B cell (primary cell): ENCODE measurements at places on chromosomes 7 and 10.

DNA sequence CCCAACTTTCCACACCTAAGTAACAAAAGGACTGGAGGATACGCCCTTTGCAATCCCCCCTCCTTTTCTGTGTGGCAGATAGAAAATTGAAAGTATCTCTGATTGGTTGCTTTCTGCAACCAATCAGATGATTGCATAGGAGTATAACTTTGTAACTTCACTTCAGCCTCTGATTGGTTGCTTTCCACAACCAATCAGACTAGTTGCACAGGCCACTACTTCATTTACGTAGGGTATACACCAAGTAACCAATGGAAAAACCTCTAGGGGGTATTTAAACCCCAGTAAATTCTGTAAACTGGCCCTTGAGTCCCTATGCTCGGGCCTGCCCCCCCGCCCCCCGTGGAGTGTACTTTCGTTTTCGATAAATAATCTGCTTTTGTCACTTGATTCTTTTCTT, 1080.4 kb downstream of the CNTNAP2 start:
- DNase-seq: no peak

DNA sequence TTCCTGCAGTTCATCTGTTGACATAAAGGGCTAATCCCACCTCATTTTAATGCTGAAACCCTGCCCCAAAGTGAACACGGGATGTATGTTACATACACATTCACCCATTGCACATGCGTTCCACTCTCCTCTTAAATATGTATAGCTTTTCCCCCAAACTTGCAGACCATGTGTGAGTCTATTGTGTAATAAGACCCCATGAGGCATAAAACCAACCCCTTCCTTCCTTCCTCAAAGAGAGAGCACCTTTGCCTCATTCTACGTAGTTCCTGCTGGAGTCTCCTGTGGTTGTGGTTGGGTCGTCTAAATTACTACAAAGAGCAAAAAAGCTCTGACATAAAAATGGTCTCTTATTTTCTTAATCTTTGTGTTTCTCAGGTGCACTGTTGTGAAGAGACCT, 345.7 kb upstream of the KLF6 start:
- DNase-seq: peak; percentile 77

DNA sequence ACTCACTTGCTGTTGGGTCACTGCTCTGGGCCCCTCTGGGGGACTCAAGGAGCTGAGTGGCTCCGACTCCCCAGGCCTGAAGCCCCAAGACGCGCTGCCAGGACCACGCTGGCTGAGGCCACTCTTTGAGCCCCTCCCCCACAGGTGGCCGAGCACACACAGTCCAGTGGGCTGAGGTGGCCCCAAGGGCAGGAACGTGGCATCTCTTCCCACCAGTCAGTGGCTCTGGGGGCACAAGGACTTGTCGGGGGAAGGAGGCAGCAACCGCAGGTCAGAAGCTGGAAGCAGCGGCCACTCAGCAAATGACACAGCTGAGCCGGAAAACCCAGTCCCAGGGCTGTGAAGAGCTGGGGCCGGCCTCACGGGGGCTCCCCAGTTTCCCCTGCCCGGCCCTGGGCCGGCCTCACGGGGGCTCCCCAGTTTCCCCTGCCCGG, 24.1 kb downstream of the GRIFIN start:
- DNase-seq: peak; percentile 49

DNA sequence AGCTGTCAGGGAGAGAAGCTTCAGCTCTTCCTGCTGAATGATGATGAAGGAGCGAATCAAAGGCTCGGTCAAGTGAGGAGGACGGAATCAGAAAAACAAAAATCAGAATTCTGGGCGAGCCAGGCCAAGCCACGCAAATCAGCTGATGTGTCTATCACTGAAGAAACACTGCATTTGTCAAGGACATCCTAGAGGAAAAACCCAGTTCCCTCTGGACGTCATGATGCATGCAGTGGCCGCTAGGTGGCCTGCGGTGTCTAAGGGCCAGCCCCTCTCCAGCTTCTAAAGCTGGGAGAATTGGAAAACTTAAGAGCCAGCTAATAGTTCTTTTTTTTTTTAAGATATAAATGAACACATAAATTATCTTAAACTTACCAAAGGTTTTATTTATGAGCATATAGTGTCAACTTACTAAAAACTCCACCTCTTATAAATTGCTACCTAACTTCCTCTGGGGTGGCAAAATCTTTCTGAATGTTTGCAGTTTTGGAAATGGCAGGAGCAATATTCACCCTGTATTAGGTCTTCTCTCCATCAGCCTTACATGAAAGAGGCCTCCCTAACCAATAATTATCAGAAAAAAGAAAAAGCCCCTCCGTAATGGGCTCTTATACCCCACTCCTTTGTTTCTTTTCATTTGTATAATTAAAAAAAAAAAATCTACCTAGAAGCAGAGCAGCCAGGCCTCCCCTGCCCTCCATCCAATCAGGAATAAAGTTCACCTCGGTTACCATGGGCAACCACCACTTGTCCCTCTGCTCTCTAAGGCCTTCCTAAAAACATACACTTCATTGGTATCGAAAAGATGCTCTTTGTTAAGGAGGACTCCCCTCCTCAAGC, 186.8 kb downstream of the USP6NL start:
- peak; percentile 28 for DNase-seq

GRCh38 chr10:27192284-27192683, 37.1 kb downstream of the MASTL start:
- no peak for DNase-seq

- DNase-seq: no peak
These were observed 465.1 kb upstream of the ADARB2 start for GRCh38 chr10:2202401-2202800.

GRCh38 chr7:97007583-97007861, 2.2 kb downstream of the DLX6 start:
- DNase-seq: no peak

DNA sequence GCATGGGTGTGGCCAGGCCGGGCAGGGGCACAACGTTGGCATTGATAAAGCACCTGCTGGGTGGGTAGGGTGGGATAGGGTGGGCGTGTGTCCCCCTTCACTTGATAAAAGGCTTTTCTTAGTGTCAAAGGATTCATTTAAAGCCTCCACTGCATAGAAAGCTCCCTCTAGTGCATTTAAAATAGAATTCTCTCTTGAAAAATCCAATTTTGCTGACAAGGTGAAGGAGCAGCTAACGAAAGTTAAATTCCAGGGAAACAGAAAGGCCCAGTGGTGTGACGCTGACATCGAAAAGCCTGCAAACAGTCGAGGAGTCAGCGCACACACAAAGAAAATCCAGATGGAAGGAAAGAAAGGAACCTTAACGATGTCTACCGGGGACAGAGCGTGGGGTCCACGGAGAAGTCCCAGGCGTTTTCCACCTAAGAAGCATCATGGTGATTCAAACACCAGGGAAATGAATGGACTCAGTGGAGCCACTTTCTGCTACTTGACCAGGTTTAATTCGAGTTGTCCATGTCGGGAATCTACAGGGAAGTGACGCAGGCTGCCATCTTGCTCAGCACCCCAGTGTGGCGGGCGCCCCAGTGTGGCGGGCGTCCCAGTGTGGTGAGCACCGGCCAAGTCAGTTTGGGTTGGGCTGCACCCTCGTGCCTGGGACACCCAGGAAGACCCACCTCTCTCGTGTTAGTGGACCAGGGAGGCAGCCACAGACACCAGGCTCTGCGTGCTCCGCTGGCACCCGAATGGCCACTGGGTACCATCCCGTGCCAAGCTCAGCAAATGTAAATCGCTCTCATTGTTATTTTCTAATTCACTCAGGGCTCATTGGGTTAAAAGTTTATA, 217.8 kb downstream of the DNAJB6 start:
- DNase-seq: no peak

GRCh38 chr7:100914879-100915447, 19.3 kb upstream of the ACHE start:
- no peak for DNase-seq

DNA sequence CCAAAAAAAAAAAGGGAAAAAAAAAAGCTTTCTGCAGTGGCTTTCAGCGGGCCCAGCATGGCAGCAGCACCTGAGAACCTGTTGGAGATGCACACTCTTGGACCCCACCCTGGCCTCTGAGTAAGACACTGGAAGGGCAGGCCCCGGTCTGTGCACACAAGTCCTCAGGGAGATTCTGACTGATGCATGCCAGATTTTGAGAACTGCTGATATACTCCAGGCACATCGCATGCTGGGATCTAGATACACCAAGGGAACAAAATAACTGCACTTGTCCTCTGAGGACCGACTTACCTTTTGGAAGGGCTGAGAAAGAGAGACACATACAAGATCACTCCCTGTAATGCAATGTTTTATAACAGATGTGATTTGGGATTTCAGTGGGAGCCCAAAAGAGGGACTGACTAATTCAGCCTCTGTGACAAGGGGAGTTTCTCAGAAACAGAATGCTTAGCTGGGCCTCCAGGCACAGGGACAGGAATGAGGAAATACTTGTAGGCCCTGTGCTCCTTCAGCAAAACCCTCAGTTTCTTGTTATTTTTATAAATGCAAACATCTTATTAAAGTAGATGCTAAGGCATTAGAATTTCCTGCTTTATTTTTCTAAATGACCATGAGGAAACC, 8.2 kb downstream of the EGFR start:
- DNase-seq: no peak

- no peak for DNase-seq
These were observed 16.5 kb upstream of the KNDC1 start for GRCh38 chr10:133143546-133143945.

DNA sequence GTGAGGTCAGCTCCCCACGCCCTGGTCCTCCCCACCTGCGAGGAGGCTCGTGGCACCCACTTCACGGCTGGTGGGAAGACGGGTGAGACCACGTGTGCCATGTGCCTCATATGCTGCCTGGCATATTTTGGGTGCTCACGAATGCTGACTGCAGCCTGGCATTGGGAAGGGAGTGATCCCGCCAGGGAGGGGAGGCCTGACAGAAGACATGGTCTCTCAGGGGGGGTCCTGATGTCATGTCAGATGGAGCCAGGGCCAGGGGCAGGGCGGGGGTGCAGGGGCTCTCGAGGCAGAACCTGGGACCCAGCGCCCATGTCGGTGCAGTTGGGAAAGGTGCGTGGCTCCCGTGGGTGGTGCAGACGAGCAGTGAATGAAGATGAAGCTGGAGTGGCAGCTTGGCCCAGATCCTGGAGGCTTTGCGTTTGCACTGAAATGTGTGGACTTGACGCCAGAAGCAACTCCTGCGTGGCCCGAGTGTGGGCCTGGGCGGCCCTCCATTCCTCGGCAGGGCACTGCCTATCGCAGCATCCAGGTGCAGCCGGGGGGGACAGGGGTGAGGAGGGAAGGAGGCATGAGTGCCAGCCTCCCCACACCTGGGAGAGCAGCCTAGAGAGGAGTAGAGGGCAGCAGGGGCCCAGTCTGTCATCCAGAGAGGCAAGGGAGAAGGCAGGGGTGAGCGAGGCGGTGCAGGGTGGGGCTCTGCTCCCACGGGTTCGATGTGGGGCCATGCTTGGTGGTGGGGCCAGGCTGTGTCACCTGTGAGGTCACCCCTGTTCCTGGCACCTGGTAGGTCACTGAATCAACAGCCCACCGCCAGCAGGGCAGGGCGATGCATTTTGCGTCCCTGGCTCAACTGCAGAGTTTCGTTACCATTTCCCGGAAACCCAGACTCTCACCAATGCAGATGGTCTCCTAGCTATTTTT, 385.6 kb downstream of the DNAJB6 start:
- DNase-seq: no peak

DNA sequence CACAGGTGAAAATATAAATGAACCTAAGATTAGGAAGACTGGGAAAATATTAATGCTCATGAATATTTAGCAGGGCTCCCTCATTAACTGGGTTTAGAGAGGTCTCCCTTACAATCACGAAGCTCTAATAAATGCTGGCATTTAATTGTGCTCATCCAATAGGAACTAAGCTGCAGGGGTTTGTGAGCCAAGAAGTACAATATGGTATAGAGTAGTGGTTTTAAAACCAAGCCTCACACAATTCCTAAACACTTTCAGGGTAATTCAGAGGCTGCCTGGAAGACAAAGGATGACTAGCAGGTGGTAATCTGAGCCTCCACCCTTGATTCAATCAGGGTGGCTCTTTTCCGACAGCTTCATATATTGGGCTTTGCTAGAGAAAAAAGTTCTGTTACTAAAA, 103.3 kb downstream of the GPAM start:
- DNase-seq: no peak

DNA sequence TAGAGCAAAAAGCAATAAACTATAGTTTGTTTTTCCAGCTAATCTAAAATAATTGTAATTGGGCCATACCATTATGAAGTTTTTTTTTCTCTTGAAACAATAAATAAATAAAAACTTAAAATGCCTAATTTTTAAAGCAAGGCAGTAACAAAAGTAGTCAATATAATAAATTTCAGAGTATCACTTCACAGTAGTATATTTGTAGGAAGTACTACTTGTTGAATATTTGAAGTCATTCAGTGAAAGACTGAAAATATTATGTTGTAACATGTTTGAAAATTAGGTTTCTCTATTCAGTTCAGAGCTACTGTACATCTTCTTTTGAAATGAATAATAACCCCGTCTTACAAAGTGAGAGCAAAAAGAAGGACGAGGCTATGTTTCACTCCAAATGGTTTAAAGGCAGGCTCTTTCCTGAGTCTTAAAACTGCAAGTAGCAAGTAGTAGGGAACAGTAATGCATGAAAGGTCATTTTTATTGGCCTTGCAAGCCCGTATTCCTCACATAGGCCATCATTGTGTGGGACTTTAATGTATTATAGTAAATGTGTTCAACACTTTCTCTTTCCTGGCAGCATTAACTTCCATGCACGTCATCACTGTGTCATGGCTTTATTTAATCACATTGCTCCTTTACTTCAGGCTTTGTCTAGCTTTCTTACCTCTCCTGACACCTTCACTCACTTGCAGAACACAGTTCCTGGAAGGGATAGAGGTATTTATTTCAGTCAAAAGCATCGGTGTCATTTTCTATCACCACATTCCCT, 141.4 kb downstream of the VTI1A start:
- no peak for DNase-seq

GRCh38 chr10:124694481-124695220, 49.5 kb downstream of the FAM53B start:
- DNase-seq: no peak

DNA sequence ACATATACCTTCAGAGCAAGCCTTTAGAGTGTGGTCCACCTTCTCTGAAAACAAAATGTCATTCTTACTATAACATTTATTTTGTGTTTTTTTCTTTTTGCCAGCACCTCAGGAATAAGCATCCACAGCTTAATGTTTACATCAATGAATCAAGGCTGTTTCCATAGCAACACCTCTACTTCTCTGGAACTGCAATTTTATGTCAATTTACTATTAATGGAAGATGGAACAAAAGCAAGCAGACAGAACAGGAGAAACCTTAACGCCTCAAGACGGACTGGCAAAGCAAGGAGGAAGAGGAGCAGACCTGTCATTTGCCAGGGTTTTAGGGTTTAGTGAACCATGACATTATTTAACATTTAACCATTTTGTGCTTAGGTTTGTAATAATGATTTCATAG, 63.1 kb downstream of the PRR15 start:
- DNase-seq: no peak
